ENCODE measurements at places on chromosomes 5 and 9.
A peak's percentile ranks its signal among the peaks of the same experiment; 100 is the strongest.

DNA sequence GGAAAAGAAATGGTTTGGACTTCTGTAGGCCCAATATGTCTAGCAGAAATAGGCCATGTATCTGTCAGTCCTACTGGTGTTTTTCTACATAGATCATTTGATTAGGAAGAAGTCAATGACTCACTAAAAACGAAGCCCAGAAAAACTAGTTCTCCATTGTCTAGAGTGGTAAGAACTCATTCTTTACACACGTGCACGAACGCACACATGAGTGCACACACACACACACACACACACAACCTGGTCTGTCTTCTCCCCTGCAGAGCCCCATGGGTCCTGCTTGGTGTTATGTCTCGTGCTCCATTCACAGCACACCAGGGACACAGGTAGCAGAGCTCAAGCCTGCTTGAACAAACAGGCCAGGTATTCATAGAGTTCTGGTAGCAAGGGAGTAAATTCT, 14.9 kb upstream of the FCN1 start:
- DNase-seq = no peak

GRCh38 chr5:17365811-17366138, 132.3 kb upstream of the TAF11L2 start:
- DNase-seq = peak; percentile 77

DNA sequence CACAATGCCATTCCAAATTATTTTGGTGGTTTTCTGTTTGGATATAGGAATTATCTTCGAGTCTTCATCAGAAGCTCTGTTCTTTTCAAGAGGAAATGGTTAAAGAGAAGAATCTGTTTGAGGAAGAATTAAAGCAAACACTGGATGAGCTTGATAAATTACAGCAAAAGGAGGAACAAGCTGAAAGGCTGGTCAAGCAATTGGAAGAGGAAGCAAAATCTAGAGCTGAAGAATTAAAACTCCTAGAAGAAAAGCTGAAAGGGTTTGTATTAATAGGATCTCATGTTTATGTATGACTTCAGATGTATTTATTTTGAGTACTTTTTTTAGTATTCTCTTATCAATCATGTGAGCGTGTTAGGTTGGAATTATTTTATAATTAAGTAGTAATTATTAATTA, 15.0 kb downstream of the HMMR start:
- no peak for DNase-seq

- no peak for DNase-seq
Measured at GRCh38 chr5:3036041-3036788, 284.7 kb upstream of the IRX2 start.

- no peak for DNase-seq
Measured at GRCh38 chr9:94289691-94290090, 30.6 kb downstream of the ZNF169 start.

GRCh38 chr9:134302130-134302817, 24.0 kb upstream of the RXRA start:
- DNase-seq = no peak

GRCh38 chr5:63928451-63928850, 33.8 kb downstream of the HTR1A start:
- DNase-seq = peak; percentile 6

DNA sequence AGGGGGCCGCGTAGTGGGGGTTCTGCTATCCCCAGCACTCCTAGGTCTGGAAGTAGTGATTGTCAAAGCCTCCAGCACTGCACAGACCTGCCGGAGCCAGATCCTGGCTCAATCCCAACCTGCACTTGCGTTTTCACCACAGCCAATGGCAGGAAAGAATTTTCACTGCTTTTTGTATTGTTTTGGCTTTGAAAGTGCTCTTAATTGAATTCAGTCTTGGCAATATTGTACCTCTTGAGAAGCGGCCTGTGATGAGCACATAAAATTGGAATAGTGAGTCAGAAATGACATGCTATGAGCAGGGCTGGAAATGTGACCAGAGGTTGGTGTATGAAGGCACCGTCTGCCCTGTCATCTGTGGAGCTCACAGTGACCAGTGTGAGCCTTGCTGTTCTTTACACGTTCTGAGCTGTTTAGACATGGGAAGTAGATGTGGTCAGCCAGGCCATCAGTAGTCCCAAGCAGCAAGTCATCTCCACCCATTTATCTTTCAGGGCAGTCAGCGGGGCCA, 41.5 kb downstream of the SECISBP2 start:
- DNase-seq = peak; percentile 33

GRCh38 chr5:125316391-125316790, 570.0 kb upstream of the ZNF608 start:
- no peak for DNase-seq

DNA sequence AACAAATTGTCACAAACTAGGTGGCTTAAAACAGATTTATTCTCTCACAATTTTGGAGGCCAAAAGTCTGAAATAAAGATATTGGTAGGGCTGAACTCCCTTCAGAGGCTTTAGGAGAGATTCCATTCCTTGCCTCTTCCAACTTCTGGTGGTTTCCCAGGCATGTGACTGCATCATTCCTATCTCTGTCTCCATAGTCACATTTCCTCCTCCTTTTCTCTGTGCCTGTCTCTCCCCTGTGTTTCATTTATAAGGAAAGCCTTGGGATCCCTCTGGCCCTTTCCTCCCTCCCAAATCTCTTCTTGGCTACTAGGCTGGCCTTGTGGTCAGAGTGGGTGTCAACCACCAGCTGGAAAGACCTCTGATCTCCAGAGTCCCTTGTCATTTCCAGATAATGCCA, 78.2 kb downstream of the SNX18 start:
- DNase-seq = no peak

- DNase-seq = no peak
Measured at GRCh38 chr5:31794009-31794408, 155.1 kb downstream of the PDZD2 start.

DNA sequence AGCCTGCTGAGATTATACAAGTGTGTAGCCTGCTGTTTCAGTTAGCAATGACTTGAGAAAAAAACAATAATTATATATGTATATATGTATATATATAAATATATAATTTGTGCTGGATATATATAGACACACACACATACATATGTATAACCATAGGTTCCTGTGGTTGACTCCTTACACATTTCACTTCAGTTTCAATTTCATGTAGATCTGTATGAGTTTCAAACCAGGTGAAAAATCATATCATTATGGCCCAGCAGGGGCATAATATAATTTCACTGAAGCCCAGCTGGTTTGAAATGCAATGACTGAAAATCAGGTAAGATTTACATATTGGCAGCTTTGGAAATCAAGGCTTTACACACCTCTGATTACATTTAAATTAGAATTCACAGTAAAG, 690.4 kb upstream of the CDH18 start:
- DNase-seq = no peak

DNA sequence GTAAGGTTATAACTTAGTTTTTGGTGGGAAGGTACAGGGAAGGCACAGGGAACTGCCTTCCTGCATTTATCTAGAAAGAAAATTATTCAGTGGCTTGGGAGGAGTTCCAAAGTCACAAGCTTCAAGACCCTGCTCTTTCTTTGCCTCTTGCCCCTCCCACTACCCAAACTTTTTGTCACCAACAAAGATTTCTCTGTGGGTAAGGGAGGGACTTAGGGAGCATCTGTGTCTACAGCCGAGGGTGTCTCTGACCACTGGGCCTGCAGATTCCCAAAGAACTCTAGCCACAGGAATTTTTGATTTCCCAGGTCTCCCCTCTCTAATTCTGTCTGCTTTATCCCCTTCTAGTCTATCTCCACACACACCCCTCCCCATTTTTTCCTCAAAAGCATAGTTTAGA, 2.1 kb downstream of the ECSCR start:
- DNase-seq = no peak

GRCh38 chr9:137231372-137232039, 805 bp downstream of the SLC34A3 start:
- no peak for DNase-seq

DNA sequence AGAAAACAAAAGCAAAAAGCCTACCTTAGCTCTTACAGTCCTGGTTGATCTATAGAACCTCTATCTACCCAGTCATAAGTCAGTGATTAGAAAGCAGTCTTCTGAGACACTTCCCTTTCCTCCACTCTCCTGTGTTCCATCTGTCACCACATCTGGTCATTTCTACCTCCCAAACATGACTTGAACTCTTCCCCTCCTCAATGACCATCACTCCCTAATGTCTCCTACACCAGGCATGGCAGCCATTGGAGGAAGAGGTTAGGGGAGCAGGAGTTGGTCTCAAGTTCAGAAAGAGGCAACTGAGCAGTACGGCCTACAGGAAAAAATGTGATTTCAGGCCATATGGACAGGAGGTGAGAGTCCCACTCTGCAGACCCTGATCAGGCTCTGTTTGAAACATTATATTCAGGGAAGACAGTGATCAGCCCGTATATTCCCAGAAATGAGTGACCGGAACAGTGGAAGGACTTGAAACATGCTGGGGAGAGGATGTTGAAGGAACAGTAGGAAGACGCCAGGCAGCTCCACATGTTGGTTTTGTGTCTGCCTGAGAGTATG, 12.0 kb downstream of the ABLIM3 start:
- DNase-seq = no peak

- peak; percentile 73 for DNase-seq
Measured at GRCh38 chr9:92948038-92948534, 763 bp downstream of the FGD3 start.

- no peak for DNase-seq
Measured at GRCh38 chr9:11064909-11065308, 452.1 kb upstream of the PTPRD start.

DNA sequence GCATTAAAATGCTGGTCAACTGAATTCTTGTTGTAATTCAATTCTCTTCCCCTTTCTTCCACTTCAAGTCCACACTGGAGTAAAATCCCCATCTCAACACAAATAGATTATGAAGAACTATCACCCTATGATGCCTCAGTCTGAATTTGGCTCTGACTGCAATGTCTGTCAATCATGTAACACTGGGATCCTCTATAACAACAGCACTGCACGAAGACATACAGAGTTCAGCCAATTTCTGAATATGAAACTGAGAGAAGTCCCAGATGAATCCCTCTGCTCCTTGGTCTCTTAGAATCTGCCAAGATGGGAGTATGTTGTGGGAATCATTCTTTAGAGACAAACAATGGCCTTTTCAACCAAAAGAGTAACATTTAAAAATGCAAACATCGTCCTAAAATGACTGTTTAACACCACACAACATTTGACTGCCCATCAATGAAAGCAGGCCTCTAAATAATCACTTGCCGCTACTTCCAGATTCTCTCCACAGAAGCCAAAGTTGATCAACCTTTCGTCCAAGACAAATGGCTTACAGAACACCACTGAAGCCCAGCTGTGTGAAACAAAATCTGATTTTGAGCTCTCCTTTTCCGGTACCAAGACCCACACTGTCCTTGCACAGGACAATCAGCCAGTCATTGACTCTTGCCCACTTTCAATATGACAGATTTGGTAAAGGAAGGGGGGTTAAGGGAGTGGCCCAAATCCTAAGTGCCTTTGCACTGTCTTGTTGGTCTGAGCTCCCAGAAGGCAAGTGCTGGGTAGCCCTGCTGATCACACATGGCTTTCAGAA, 258.0 kb downstream of the EBF1 start:
- no peak for DNase-seq

DNA sequence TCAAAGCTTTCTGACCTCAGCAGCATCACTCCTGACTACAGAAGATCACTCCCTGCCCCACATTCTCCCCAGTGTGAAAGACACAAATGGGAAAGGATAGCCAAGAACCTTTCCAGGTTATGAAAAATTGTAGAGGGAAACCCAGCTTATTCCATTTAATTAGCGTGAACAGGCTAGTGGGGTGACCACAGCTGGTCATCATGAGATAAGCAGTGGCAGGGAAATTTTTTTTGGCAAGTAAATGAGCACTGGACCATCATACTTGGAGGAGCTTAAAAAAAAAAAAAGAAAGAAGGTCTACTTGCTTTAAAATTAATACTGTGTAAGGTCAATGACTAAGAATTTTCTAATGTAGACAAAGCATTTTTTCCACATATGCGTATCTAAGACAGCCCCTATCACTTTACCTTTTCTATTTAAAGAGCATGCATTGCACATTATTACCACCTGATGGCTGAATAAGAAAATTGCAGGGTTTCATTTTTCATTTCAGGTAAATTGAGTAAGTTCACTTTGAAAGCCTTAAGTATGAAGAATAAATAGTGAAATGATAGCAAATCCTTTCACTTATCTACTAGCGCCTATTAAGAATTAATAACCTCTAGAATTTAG, 123.6 kb downstream of the ELAVL2 start:
- no peak for DNase-seq

DNA sequence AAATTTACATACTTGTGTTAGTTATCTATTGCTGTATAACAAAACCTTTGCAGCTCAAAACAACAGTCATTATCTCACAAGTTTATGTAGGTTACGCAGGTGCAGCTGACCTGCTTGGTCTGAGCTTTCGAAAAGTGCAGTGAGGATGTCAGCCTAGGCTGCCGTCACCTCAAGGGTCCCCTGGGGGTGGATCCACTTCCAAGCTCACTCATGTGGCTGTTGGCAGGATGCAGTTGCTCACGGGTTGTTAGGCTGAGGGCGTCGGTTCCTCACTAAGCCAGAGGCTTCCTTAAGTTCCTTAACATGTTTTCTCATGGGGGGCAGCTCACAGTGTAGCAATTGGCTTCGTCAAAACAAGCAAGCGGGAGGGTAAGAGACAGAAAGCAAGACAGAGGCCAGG, 139.8 kb downstream of the DOCK8 start:
- DNase-seq = no peak

Data from brain (organoid and tissue), 16 donors.